Eye (tissue), 1 donor: ENCODE measurements at places on chromosomes 7 and 10.

- DNase-seq, result no peak
Measured at GRCh38 chr7:29084832-29085231, 61.5 kb downstream of the CPVL start.

- DNase-seq, result no peak
Measured at GRCh38 chr10:110803239-110803749, 68.4 kb upstream of the PDCD4 start.

GRCh38 chr7:137538361-137538762, 194.8 kb upstream of the PTN start:
- no peak for DNase-seq

DNA sequence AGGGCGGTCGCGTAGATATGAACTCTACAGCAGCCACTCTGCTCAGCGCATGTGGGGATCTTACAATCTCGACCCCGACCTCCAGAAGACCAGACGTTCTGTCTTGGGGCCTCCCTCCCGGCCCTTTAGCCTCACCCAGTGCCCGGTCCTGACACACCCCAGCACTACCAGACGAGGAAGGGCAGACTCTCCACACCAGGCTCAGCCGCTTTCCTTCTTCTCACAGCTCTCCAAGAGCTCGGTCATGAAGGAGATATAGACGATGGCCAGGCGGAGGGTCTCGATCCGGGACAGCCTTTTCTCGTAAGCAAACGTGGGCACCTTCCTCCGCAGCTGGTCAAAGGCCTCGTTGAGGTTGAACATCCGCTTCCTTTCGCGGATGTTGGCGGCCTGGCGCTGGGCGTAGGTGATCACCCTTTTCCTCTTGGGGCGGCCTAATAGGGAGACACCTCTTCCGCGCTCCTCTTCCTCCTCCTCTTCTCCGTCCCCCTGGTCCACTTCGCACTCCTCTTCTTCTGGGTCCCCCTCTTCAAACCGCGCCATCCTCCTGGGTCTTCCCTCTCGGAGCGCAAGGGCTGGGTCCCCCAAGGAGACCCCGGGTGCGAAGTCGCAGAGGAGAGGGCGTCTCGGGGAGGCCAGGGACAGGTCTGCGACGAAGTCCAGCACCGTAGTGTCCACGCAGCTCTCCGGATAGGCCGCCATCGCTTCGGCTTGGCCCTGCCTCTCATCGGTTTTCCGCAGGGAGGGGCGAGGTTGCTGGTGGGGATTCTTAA, at the start of gene FERD3L:
Gene FERD3L (minus strand): TSS at position 761 of the 773 bp plus-strand sequence. CDS start 59 bp downstream, at position 702.
- peak; percentile 71 for DNase-seq

GRCh38 chr10:118373786-118374185, 31.7 kb upstream of the FAM204A start:
- peak; percentile 2 for DNase-seq

GRCh38 chr7:139768249-139768824, 9.5 kb downstream of the HIPK2 start:
- no peak for DNase-seq

- no peak for DNase-seq
Measured at GRCh38 chr7:82816272-82816671, 346.4 kb downstream of the PCLO start.

DNA sequence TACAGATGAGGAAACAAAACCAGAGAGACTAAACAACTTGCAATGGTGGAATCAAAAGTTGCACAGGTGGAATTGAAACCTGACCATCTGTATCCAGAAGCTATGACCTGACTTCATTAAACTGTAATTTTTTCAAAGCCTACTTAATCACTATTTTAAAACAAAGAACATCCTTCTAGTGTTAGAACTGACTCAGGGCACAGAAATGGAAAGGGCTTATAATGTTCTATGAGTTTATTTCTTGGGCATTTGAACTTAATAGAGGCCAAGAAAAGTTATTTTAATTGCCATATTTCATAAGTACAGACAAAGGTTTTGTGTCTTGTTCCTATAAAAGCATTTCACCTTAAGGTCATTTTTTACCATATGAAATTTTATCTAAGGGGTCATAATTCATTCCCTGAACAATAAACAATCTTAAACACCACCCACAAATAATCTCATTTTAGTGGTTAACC, 8.8 kb downstream of the ITGB1 start:
- no peak for DNase-seq

- no peak for DNase-seq
Measured at GRCh38 chr10:36602374-36602773, 523.0 kb upstream of the ANKRD30A start.

DNA sequence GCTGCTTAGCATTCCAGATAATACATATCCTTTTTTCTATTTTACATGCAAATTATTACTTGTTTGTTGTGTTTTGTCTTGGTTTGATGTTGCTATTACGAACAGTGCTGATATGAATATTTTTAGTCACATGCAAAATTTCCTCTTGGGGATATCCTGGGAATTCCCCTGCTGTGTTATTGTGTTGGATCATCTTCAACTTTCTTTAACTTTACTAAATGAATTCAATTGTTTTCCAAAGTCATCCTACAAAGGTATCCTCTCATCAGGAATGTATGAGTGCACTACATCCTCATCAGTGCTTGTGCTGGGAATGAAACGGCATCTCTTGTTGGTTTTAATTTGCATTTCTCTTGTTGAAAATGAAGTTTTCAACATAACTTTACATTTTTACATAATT, 87.1 kb downstream of the AASS start:
- DNase-seq, result no peak

DNA sequence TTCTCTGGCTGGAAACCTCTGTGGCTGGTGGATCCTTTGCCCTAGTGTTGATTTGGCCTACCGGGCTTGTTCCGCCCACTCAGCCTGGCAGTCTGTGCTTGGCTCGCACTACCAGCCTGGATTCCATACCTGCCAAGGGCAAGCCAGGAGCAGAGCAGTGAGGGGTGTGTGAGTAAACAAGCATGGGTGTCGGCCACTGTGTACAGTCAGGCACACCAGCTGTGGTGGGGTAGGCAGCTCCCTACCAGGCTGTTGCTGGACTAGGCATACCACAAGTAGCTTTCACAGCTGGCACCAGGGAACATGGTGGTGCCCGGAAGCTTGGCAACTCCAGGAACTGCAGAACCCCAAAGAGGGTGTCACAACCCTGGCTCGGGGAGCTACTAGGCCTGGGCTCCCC, 942.9 kb upstream of the LRRN3 start:
- no peak for DNase-seq

DNA sequence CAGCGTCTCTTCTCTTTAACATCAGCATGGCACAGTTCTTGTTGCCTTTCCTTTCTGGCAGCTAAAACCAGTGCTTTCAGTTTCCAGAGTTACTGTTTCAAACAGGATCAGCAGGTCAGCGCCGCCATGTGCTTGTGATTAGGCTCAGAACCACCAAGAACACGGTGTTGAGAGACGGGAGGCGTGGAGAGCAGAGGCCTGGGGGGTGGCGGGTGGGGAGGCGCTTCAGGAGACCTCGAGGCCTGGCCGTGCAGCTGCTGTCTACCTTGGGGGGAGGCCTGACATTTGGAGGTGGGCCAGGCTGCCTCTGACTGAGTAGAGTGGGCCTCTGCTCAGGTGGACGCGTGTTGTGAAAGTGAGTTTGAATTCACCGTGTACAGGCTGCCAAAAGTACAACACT, 22.0 kb downstream of the PFKFB3 start:
- no peak for DNase-seq

DNA sequence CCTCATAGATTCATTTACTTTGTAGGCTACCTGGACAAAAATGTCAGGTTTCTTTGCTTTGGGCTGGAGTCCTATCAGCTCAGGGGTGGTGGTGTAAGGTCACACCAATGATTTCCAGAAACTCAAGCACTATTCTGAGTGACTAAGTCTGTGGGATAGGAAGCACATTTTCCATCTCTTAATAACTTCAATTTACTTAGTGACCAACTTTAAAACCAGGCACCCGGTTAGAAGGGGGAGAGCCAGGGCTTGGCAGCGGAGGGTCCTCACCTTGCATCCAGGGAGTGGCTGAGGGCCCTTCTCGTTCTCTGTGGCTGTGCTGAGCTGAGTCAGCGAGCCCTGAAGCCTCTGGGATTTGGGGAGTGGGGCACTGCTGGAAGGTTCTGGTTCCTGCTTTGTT, 6.7 kb downstream of the CHST3 start:
- no peak for DNase-seq

GRCh38 chr7:67387851-67388250, 391.2 kb downstream of the TYW1 start:
- DNase-seq, result no peak

DNA sequence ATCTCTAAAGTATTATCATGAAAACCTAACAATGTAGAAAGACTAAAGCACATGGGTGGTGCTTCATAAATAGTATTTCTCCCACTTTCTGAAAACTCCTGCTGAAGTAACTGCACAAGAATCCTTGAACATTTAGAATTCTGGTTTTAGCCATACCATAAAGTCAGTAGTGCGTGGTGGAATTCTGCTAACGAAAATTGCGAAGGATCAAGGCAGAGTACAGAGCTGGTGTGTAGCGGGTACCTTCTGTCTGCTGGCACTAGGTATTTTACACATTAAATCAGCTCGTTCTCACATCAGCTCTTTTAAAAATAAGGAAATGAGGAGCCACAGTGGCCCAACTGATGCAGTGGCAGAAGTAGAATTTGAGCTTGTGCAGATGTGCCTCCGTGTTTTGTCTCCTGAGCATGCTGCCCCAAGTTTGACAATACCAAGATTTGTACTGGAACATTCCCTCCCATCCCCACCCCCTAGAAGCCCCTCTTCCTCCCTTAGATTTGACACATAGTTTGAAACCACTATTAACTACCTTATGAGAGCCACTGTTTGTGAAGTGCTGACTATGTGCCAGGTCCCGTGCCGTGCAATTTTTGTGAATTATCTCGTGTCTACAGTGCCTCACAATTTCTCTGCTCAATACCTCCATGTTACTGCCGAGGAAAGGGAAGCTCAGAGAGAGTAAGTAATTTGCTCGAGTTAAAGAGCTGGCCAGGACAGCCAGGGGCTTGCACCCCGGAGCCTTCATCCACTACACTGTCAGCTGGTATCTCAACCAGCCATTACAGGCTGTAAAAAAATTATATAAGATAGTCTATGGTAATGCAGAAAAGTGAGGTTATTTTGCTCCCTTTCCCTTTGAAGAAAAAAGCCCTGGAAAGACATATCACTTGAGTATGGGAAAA, 66.9 kb downstream of the EGFR start:
- no peak for DNase-seq

GRCh38 chr10:88991161-88991898, 732 bp downstream of the FAS start:
- peak; percentile 78 for DNase-seq

DNA sequence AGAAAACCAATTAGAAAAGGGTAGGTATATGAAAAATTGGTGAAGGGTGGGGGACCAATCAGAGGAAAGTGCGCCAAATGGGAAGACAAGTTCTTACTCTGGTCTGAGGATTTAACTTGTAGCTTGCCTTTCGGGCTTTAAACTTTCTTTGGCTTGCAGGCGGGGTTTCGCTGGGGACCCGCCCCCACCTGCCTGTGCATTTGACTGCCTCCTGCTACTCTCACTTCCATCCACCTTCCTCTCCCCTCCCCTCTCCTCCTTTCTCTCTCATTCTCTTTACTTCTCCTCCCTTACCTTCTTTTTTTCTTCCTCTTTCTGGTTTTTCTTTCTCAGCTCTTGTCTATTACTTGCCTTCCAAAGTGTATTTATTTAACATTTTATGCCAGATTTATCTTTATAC, 278.8 kb downstream of the DNAJB9 start:
- DNase-seq, result no peak

GRCh38 chr10:13704964-13705363, 118.2 kb downstream of the PRPF18 start:
- DNase-seq, result no peak

- DNase-seq, result no peak
Measured at GRCh38 chr7:103690242-103690974, 244.4 kb upstream of the SLC26A5 start.

DNA sequence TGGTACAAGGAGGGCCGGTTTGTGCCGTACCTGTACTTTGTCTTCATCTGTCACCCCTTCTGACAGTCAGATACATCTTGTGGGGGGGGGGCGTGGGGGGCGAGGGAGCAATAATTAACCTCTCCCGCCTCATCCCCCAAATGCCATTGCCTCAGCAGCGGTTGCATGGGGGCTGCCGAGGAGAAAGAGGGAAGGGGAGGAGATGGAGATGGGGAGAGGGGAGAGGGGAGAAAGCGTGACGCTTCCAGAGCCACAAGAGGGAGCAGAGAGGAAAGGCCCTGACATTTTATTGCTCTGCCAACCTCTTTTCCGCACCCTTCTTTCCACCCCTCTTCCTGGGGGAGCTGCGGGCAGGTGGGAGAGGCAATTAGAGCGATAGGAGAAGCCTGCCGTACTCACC, 11.8 kb downstream of the KAZALD1 start:
- no peak for DNase-seq

- no peak for DNase-seq
Measured at GRCh38 chr7:66522518-66522917, 106.2 kb upstream of the KCTD7 start.

DNA sequence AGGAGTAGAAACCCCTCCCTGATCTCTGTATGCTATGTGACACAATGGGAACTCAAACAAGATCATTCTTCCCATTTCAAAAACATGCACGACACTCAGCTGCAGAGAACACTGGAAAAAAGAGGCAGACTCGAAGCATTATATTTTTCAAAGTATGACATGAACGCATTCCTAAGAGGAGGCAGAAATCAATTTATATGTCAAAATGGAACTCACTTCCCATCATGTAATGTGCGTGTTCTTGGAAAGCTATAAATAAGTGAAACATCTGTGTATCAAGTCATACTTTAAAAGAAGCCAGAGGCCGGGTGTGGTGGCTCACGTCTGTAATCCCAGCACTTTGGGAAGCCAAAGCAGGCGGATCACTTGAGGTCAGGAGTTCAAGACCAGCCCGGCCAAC, 142.7 kb downstream of the ICA1 start:
- no peak for DNase-seq

- DNase-seq, result no peak
Measured at GRCh38 chr7:132030883-132031282, 474.5 kb upstream of the PODXL start.

GRCh38 chr7:143003393-143004051, 23.4 kb downstream of the OR9A2 start:
- peak; percentile 69 for DNase-seq

DNA sequence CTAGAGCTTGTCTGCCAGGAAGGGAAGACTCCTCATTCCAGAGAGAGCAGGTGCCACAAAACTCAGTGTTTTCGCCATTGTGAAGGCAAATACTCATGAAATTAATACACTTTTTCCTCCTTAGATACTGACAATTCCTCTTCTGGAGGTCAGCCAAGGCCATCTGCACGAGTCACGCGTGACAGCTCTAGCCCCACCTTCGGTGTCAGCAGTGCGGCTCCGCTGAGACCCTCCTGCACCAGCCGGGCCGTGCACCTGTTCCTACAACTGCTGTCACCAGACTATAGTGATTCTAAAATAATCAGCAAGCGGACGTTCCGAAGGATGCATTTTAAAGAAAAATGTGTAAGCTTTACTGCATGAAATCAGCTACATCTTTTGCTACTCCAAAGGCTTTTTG, 127.7 kb downstream of the DIP2C start:
- no peak for DNase-seq

DNA sequence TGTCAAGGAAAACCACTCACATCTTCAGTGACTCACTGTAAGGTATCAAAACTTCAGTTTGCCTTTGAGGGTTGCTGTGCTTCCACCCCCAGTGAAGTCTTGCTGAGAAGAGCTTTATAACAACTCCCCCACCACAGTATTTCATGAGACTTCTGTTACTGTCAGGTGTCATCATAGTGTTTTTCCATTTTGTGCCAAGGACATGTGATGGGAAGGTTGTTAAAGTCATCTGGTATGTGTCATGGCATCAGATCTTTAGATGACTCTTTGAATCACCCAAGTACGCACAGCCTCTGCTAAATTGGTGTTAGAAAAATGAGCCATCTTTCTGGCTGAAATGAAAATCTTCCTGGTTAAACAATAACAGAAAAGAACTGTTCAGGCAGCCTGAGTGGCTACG, 115.0 kb upstream of the CCDC6 start:
- DNase-seq, result no peak

- no peak for DNase-seq
Measured at GRCh38 chr7:156897673-156898072, 4.7 kb upstream of the LMBR1 start.
